ENCODE measurements at places on chromosomes 7 and 10.

DNA sequence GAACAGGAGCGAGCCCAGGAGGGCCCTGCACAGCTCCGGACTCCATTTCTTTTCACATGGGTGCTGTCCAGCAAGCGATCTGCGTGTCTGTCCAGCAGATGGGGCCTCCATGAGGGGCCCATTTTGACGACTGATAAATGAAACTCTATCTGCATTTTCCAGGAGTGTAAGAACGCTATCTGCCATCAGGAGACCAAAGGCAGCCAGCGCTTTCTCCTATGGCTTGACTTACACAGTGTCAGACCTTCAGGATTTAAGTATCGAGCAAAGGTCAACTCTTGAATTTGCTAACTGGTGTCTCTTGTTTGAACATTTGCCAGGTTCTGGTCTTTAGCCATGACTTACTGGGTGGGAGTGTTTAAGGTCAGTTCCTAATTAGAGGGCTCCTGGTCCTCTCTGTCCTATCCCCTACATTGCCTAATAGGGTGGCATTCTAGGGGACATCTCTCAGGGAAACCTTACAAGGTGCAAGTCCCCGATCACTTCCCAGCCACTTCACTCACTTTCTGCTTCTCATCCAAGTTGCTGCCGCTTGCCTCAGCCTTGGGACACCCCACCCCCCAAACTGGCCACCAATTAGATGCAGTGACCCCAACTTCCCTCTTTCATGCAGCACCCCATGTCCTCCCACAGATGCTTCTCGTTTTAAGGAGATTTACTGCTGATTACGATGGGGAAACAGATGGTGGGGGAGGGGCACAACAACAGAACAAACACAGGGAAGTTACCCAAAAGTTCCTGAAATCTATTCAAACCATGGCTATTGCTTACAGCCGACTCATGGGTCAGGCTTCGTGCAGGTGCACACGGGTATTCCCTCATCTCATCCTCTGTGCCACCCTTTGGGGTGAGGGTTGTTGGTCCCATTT is 20.0 kb downstream of the VSIR start:
- DNase-seq: no peak

DNA sequence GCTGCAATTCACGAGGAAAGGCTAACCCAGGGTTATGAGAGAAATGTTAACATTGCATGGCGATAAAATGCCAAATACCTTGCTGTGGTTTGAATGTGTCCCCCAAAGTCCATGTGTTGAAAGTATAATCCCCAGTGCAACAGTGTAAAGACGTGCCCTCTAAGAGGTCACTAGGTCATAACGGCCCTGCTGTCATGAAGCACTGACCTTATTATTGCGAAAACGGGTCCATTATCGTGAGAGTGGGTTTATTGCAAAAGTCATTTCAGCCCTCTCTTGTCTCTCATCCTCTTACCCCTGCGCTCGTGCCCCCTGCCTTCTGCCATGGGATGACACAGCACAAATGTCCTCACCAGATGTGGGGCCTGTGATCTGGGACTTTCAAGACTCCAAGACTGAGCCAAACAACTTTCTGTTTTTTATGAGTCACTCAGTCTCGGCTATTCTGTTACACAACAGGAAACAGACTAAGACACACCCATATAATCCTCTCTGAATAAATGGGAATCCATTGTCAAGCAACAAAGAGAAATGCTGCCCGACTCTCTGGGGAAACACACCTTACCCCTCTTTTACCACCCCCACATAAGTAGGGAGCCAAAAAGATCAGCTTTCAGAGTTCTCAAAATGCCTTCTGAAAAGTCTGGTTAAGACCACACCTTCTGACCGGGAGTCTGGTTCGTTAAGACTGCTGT is 73.1 kb upstream of the UCN3 start:
- DNase-seq: no peak

- no peak for DNase-seq
Measured at GRCh38 chr10:113131613-113132261, 181.7 kb downstream of the TCF7L2 start.

DNA sequence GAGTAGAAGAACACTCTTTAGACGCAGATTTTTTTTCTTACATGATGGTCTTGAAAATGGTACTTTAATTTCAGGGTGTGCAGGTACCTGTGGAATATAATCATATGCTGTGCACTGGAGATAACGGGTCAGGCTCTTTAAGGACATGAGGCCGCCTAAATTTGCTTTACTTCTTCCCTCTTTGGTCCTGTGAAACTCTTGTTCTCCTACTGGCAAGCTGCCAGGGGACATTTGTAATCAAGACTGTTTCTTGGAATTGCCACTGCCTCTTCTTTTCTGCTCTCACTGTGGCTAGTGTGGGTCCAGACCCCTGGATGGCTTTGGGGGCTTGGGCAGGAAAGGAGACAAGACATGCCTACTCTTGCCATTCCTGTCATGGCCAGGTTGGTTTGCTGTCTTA is 146.0 kb downstream of the SND1 start:
- no peak for DNase-seq

DNA sequence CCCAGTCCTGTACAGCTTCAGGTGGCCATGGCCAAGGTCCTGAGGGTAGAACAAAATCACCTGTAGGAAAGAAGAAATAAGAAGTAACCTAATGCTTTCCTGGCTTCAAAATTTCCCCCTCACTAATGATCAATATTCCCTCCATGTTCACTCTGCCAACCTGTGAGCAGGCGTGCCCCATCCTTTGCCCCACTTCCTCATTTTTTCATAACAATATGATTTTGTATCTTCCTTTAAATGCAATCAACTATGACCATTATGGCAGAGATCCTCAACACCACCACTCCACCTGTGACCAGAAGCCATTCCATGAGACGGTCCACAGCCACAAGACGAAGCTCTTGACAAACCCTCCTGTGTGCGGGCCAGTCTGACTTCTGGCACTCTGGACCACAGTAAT is 7.0 kb downstream of the MSS51 start:
- no peak for DNase-seq

DNA sequence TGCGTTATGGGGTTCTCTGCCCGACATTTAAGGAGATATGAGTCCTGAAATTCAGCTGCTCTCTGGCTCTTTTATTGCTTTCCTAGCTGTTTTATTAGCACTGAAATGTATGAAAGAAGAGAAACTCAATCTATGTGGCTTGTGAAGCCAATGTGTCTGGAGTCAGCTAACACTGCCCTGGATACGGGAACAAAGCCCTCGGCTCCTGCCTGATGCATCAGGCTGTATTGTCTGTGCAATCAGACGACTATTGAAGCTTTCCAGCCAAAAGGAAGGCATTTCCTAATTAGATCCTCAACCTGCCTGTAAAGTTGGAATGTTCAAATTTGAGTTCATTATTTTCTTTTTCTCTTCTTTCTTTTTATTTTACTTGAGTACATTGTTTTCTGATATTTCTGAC is 22.0 kb upstream of the TM9SF3 start:
- DNase-seq: no peak

- no peak for DNase-seq
Measured at GRCh38 chr7:37018954-37019353, 294.7 kb upstream of the AOAH start.

DNA sequence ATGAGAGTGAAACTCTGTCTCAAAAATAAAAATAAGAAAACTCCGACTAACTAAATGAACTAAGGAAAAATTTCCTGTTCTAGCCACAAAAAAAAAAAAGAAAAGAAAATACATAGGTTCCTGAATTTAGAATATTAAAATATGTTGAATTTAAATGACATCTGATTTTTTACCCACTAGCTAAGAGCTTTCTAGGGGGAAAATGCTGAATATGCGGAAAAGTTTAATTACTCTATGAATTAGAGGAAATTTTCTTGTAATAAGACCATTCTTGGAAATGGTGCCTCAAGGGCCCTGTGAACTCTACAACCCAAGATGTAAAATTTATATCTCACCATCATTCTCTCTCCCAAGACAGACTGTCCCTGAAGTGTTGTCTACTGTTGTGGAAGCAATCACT is 165.0 kb upstream of the CALN1 start:
- no peak for DNase-seq

DNA sequence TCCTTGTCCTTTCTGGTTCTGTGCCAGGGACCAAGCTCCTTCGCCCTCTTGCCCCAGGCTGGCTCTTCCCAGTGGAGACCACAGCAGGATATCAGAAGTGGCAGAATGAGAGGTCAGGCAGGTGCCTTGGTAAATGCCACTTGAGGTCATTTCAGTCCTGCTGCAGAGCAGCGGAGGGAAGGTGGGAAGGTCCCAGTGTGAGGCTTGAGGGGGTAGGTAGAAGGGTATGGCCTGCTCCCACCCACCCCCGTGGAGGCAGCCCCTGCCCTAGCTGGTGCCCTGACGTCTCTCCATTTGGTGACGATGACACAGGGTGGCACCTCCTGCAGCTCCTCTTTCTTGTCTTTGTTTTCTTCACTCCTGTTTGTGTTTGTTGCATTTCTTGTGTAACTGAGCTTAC is 538.8 kb downstream of the TCERG1L start:
- no peak for DNase-seq

- DNase-seq: no peak
Measured at GRCh38 chr10:30538086-30538485, 91.5 kb downstream of the LYZL2 start.

DNA sequence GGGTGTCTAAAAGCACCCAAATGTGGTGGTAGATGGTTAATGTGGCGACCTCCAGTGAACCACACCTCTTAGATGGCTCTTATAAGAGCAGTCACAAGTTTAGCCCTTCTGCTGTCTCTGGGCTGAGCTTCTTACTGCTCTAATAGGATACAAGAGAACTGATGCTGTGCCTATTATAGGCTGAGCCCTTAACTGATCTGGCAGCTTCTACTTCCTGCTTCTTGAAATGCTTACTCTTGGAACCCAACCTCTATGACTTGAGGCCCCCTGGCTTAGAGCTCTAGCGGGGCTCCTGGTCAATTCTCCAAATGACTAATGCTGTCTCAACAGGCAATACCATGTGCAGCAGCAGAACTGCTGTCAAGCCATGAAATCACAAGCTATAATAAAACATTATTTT is 35.0 kb upstream of the LSM8 start:
- no peak for DNase-seq

- DNase-seq: no peak
Measured at GRCh38 chr7:52475001-52475582, 560.3 kb upstream of the POM121L12 start.

- DNase-seq: no peak
Measured at GRCh38 chr10:60350400-60350799, 39.3 kb downstream of the ANK3 start.

DNA sequence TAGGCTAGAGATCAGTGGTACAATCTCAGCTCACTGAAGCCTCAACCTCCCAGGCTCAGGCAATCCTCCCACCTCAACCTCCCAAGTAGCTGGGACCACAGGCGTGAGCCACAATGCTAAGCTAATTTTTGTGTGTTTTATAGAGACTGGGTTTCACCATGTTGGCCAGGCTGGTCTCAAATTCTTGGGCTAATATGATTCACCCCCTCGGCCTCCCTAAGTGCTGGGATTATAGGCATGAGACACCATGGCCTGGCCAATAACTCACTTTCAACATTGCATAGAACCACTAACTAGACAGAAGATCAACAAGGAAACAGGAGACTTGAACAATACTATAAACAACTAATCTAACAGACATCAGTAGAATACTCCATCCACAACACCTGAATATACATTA is 191.7 kb downstream of the LRRN3 start:
- DNase-seq: no peak

GRCh38 chr7:39525926-39526325 is 40.3 kb upstream of the YAE1 start:
- DNase-seq: no peak

DNA sequence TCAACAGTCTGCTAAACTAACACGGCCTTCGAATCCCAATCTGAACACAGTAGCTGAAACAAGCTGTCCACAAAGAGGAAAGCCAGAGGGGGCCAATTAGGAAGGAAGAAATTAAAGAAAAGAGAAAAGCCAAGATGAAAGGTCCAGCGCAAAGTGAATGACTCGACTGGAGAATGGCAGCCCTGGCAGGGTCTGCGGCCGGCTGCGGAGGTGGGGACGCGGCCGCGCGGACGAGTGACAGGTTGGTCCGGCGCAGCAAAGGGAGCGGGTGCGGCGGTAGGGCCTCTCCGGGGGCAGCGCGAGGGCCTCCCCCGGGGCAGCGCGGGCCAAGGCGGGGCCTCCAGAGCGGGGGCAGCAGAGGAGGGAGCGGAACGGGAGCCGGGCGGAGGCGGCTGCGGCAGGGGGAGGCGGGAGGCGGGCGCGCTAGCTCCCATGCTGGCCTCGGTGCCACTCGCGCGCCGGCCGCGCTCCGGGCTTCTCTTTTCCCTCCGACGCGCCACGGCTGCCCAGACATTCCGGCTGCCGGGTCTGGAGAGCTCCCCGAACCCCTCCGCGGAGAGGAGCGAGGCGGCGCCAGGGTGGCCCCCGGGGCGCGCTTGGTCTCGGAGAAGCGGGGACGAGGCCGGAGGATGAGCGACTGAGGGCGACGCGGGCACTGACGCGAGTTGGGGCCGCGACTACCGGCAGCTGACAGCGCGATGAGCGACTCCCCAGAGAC is at the start of gene VWC2:
TSS of gene VWC2 (plus strand) at position 421 of the 718 bp plus-strand sequence. CDS start 1,798 bp downstream, outside the sequence.
- DNase-seq: no peak

GRCh38 chr10:28538595-28538994 is 5.7 kb downstream of the WAC start:
- no peak for DNase-seq

- DNase-seq: no peak
Measured at GRCh38 chr7:134627109-134627774, 19.4 kb upstream of the BPGM start.

DNA sequence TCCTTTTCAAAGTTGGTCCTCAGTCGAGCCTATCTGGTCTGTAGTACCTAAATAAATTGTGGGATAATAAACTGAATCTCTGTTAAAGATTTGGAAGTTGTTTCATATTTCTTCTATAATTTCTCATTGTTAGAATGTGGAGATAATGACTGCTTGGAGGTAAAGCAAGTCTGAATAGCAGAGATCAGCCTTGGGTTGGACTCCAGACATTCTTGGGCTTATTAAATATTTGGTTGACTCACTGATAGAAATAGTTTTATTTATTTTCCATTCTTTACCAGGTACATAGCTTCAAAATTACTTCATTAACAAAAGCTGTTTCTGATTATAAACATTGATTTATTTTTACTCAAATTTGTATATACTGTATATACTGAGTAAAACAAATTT is 34.3 kb downstream of the TPST1 start:
- DNase-seq: no peak

- DNase-seq: no peak
Measured at GRCh38 chr7:134721171-134721570, 58.3 kb upstream of the CALD1 start.

- no peak for DNase-seq
Measured at GRCh38 chr10:99973190-99973589, 36.6 kb downstream of the DNMBP start.

GRCh38 chr7:90290244-90291113 is 30.6 kb downstream of the FAM237B start:
- DNase-seq: no peak

Data from CD4-positive, alpha-beta T cell (primary cell).